GM06990 (cell line): ENCODE measurements at places on chromosomes 7 and 10.

DNA sequence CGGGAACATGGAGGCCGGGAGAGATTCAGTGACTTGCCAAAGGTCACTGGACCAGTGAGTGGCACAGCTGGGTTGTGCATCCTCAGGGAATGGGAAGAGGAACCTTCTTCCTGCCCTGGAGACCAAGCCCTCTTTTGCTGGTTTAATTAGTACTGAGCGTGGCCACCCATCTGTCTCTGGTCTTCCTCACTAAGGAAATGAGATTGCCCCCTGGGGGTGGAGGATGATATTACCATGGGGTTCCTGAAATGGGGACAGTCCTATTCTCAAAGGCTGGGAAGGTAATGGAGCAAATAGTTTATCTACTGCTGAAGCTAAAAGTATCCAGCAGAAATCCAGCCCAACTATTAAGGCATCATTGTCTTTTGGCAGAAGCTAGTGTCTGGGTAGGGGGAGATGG, 98.6 kb upstream of the FGFR2 start:
- DNase-seq, result no peak

DNA sequence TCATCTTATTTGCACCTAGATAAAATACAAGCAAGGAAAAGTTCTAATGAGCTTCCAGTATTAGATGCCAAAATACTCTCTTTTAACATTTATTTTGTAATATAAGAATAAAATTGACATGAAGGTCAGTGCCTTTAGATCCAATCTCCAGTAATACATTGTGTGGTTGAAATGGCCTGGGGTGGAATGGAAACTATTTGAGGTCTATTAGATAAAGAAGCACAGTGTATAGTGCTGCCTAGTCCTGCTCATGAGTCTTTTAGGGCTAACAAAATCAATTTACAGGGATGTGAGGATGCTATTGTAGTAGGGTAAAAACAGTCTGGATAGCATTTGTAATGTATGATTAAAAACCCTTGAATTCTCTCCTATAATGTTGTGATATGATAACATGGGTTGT, 84.5 kb upstream of the ETV1 start:
- DNase-seq, result no peak

GRCh38 chr10:110364531-110364937, 59.8 kb upstream of the SMNDC1 start:
- DNase-seq, result no peak

- no peak for DNase-seq
Observed at GRCh38 chr7:128007303-128007680, 23.9 kb downstream of the LRRC4 start.

DNA sequence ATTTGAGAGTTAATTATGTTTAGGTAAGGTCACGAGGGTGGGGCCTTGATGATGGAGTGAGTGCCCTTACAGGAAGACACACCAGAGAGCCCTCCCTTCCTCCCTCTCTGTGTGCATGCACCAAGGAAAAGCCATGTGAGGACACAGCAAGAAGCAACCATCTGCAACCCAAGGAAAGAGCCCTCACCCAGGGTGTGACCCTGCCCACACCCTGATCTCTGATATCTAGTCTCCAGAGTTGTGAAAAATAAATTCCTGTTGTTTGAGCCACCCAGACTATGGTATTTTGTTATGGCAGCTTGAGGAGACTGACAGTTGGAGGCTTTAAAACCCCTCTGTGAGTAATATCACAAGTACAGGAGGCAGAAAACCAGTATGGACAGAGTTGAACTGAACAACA, 15.0 kb upstream of the MCM10 start:
- no peak for DNase-seq

DNA sequence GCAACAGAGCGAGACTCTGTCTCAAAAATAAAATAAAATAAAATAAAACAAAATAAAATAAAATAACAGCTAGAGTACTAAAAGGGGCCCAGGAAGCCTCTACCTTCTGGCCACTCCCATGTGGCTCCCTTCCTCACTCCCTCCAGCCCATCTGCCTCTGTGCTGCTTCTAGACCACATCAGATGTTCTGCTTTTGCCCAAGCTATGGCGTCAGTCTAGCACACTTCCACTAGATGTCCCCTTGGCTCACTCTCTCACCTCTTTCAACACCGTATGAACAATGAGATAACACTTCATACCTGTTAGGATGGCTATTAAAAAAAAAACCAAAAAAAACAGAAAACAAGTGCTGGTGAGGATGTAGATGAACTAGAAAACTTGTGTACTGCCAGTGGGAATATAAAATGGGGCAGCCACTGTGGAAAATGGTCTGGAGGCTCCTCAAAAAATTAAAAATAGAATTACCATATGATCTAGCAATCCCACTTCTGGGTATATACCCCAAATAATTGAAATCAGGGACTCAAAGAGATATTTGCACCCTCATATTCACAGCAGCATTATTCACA, 132.3 kb downstream of the ARHGAP22 start:
- DNase-seq, result no peak

DNA sequence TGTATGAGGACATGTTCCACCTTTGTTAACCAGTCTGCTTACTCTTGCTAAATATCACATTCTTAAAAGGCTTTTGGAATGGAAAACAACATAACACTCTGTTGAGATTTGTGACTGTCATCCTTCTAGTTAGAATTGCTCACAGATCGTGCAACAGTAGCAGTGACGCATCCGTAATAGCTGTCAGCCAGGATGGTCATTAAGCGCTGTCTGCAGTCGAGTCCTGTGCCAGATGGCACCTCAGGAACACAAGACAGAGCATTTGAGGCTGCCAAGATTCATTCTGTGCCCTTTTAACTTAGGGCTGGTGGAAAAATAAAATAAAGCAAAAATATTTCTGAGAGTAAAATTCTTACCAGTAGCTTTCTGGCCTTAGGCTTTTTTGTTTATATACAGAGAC, 348.6 kb downstream of the ANKRD7 start:
- no peak for DNase-seq

- no peak for DNase-seq
Observed at GRCh38 chr10:84522612-84523462, 194.4 kb downstream of the CCSER2 start.

GRCh38 chr10:94038024-94038423, 44.3 kb downstream of the PLCE1 start:
- DNase-seq, result no peak

DNA sequence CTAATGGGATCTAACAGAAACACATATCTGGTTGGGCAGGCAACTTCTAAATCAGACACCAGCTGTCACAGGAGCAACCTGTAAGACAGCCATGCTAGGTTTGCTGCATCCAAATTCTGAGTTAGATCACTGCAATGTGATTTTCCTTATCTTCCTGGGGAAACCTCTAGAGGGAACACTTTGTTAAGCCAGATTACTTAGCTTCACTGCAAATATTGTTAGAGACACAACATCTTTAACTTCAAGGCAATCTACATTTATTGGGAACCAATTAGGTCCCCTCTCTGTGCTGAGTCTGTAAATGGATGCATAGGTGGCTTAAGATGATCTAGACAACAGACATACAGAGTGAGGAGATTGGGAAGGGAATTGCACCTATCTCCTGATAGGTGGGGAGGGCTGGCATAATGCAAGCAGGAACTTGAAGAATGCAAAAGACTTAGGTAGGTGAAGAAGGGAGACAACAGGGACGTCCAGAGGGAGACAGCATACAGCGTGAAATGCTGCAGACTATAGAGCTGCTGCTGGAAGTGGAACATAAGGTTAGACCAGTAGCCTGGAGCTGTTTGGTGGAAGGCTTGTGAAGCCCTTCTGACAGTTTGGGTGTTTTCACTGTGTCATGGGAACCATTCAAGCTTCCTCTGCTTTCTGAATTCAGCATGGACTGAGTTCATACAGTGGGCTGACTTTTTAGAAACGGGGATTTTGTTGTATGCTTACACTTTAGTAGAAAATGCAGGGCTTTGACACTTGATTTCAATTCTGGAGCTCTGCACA, 109.8 kb upstream of the ELMO1 start:
- no peak for DNase-seq

DNA sequence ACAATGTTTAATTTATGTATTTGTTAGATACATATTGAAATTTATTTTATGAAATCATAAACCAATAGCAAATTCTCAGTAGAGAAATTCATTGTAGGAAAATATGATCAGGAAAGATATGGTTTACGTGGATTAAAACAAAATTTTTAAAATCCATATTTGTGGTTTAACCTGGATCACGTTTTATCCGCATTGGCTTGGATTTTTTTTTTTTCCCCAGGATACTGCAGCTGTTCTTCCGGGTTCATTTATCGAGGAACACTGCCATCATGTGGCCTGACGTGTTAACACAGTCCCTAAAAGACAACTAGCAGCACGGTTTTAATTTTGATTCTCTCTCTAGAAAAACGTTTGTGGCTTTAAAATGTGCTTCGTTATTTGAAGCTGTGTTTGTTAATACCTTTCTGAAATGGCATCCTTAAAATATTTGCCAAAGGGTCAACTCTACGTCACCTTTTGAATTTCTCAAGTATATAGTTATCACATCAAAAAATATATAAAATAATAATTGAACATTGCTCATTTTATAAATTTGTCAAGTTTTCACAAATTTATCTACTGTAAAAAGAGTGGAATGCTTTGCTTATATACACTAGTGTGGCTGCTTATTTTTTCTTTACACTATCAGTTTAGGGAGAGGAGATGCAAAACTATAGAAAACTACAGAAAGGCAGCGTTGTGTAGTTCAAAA, 8.7 kb upstream of the ASB4 start:
- no peak for DNase-seq

DNA sequence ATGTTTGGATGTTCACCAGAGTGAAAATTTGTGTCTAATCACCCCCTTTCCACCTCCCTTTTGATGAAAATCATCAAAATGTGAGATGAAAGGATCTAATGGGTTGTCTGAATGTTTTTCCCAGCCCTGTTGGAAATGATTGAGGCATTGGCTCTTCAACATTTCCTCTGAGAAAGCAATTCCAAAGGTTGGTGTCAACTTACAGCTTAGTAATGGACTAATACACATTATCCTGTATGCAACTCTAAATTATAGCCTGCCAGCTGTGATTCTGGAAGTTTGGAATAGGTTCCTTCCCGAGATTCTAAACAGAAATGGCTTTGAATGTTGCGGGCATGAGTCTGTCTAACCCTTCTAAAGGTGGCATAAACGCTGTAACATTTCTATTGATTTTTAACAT, 152.9 kb downstream of the DYNC1I1 start:
- DNase-seq, result no peak

DNA sequence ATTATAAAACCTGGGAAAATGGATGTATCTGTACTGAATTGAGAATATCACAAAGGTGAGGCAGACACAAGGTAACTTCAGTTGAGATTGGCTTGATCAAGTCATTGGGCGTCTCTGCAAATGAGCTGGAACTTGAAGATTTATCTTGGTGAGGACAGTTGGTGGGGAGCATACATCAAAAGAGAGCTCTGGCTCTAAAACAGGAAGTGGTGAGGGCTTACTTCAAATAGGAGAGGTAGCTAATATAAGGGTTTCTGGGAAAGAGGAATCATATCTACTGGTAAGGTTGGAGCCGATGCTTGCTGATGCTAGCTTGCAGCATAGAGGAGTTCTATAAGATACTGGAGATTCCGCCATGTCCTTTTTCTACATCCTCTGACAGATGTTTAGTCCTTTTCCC, 39.9 kb upstream of the FGL2 start:
- no peak for DNase-seq

GRCh38 chr7:7808156-7808555, 89.7 kb upstream of the RPA3 start:
- DNase-seq, result no peak

- no peak for DNase-seq
Observed at GRCh38 chr10:35781643-35782035, 139.5 kb upstream of the FZD8 start.

GRCh38 chr7:41339913-41340676, 362.8 kb downstream of the INHBA start:
- no peak for DNase-seq

DNA sequence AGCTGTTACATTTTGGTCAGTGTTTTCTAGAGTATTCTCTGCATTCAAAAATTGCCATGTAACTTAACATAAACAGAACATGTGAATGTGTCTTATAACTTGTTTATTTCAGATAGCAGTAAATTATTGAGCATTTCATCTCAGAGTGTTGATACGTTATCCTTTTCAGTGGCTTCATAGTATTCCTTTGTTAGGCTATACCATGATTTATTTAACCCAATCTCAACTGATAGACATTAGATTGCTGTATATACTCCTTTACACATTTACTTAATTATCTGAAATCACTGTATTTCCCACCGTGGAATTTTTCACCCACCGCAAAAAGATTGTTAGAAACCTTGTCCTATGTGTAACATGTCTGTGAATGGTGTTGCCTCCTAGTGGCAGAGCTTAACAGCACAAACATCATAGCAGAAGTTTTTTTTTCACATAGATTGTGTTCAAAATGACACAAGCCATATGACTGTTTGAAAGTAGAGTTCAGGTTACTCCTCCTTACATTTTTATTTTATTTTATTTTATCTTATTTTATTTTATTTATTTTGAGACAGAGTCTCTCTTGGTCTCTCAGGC, 21.4 kb downstream of the SLF2 start:
- no peak for DNase-seq

GRCh38 chr10:30456266-30456665, 22.3 kb downstream of the MAP3K8 start:
- DNase-seq, result peak; percentile 48

DNA sequence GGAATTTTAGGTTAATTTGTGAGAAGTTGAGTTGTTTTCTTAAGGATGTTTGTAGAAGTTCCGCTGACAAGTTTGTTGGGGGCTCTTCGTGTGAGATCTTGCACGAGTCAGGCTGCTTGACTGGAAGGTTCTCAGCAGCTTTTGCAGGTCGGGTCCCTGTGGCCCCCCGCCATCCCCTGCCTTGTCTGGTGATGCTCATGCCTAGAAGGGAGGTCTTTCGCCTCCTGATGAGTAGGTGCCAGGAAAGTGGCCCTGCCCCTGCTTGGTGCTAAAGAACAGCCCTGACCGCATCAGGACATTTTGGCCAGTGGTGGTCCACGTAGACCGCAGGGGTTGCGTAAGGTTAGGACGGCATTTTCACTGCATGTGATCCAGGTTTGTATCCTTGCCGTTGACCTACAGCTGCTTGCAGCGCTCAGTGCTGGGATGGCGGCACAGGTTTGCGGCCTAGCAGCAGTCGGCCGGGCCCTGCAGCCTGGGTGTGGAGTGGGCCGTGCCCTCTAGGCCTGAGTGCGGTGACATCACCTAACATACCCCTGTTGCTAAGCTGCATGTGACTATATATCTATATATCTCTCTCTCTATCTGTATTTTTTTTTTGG, 62.4 kb downstream of the DNAJB6 start:
- DNase-seq, result no peak

DNA sequence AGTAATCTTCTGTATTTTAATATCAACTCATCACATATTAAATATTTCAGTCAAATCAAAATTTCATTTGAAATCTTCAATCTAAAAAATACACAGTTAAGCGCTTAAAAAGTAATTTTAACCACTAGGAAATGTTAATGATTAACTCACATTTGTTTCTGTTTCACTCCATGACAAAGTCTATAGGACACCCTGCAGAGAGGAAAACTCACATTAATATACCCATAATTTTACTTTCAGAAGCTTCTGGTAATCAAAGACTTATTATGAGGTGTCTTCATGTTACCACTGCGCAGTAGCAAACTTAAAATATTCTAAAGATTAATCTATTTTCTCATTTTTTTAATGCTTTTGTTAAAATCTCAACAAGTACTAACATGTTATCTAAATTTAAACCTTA, 41.0 kb upstream of the ZNF518A start:
- no peak for DNase-seq
